ENCODE measurements at places on chromosomes 12 and 14. TPM values are rescaled to one million over a fixed set of nuclear protein-coding genes. Genes with fewer than 3 reads are reported as not detected.
A peak's percentile ranks its signal among the peaks of the same experiment; 100 is the strongest.

- peak; percentile 43 for ATAC-seq
Observed at GRCh38 chr14:68216079-68216478, 396.5 kb downstream of the RAD51B start.

DNA sequence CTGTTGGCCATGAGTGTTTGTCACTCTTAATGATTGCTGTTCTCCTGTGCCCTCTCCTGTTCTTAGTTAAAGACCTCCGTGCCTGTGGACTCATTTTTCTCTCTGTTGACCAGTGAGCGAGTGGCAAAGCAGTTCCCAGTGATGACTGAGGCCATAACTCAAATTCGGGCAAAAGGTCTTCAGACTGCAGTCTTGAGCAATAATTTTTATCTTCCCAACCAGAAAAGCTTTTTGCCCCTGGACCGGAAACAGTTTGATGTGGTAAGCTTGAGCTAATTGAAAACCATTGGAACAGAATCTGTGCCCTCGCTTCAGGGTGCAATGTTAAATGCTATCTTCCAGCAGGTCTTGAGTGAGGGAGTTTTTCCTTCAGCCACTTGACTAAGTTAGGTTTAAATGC is 19.8 kb downstream of the ACAD10 start:
- ATAC-seq, result no peak

Gene RBM19
- 21.7 TPM for total RNA-seq

Gene GSG1
- total RNA-seq, result not detected

Gene SIX6
- total RNA-seq, result not detected

DNA sequence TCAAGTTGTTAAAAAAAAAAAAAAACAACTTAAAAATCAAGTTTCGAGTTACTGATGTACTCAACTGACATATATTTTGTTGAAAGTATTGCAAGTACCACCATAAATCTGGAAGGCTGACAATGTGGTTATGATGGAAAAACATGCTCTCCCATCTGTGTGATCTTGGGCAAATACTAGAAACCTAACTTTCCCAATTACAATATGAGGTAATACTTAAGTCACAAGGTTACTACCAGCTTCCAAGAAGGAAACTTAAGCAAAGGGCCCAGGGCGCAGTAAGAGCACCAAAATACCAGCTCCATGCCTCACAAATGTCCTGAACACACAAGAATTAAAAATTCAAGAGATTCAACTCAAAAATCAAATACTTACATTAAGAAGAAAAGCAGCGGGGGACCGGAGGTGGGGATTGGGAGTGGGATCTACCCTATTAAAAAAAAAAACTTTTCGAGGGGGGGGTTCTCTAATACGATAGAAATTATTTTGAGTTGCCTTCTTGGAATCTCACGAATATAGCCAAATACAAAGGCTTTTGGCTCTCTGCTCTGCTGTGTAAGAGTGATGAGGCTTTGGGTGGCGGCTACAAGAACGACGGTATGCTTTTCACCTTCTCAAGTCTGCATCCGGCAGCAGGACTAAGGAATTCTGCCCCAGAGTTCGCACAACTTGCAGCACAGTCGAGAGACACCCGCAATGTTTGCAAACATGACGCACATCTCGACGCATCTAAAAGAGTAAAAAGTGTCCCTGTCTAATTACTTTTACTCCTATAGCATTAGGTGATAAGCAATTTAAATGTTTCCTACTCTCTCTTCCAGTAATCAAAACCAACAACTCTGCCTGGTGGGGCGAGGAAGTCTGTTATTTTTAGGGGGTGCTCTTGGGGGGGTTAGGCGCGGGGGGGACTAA is 1.1 kb downstream of the SAV1 start:
- peak; percentile 36 for ATAC-seq

DNA sequence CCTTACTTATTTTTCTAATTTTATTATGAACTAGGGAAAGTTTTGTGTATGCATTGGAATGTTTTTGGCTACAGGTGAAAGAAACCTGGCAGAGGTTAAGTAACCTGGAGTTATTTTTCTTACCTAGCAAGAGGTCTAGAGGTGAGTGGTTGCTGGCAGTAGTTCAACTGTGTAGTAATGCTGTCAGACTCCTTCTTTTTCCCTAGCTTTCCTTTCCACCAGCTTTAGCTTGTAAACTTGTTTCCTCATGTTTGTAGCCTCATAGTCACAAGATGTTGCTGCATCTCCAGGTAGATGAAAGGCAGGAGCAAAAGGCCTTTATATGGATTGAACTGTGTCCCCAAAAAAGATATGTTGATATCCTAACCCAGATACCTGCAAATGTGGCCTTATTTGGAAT is 105.1 kb upstream of the AMIGO2 start:
- peak; percentile 82 for ATAC-seq

Gene MYH6
- not detected for total RNA-seq

Gene DBX2
- total RNA-seq, result not detected

- peak; percentile 14 for ATAC-seq
Observed at GRCh38 chr12:108630481-108631207, 3.0 kb downstream of the SELPLG start.

DNA sequence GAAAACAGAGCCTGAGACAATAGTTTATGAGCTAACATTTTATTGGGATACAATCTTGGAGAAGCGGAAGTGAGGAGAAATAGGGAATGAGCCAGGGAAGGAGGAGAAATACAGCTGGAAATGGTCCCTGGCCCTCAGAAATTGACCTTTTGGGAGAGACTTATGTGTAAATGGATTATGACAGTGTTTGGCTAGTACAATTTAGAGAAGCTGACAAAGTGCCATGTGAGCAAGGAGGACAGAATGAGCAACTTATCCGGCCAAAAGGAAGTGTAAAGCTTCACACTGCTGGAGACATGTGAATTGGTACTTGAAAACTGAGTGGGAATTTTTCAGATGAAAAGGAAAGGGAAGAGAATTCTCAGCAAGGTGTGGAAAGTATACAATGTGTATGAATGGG is 2.9 kb downstream of the GLIPR1 start:
- no peak for ATAC-seq

- ATAC-seq, result no peak
Observed at GRCh38 chr14:86935241-86935885, 1057.6 kb downstream of the GALC start.

Gene FOXA1
- 14.6 TPM for total RNA-seq

Gene TESPA1
- total RNA-seq, result 0.68 TPM

- no peak for ATAC-seq
Observed at GRCh38 chr12:22285846-22286245, 48.7 kb downstream of the ST8SIA1 start.

Gene TAS2R7
- total RNA-seq, result not detected

- ATAC-seq, result peak; percentile 62
Observed at GRCh38 chr12:12327802-12328201, 22.2 kb downstream of the MANSC1 start.

Gene GCN1
- total RNA-seq, result 65.0 TPM

GRCh38 chr12:1666215-1666614 is 24.7 kb upstream of the ADIPOR2 start:
- no peak for ATAC-seq

GRCh38 chr14:54719406-54719805 is 152.5 kb downstream of the SAMD4A start:
- ATAC-seq, result no peak

Gene TAPBPL
- total RNA-seq, result 11.4 TPM

Gene CD163L1
- total RNA-seq, result 0.60 TPM

Gene FLRT2
- 2.1 TPM for total RNA-seq

DNA sequence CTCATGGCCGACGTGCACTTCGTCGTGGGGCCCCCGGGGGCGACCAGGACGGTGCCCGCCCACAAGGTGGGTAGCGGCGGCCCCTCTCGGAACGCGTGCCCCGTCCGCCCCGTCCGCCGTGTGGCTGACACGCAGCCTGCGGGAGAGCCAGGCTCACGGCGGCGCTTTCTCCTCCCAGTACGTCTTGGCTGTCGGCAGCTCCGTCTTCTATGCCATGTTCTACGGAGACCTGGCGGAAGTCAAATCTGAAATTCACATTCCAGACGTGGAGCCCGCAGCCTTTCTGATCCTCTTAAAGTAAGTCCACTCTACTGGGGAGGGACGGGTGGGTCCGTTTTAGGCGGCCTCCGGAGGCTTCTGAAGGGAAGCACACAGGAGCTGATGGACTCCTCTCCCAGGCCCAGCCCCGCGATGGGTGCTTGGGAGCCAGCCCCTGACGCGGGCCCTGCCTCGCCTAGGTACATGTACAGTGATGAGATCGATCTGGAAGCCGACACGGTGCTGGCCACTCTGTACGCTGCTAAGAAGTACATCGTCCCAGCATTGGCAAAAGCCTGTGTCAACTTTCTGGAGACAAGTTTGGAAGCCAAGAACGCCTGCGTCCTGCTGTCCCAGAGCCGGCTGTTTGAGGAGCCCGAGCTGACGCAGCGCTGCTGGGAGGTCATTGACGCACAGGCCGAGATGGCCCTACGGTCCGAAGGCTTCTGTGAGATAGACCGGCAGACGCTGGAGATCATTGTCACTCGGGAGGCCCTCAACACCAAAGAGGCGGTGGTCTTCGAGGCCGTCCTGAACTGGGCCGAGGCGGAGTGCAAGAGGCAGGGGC is 1.1 kb downstream of the BTBD6 start:
- ATAC-seq, result peak; percentile 2

DNA sequence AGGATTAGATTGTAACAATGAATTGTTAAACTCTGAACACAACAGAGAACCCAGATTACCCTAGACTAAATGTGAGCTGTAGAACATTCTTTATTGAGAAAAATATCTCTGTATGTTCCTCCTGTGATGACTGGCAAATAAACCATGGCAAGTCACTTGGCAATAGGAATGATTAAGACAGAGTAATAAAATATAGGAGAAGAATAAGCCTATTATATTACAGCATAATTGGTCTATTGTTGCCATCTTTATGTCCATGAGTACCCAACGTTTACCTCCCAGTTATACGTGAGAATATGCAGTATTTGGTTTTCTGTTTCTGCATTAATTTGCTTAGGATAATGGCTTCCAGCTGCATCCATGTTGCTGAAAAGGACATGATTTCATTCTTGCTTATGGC is 211.2 kb upstream of the AVPR1A start:
- no peak for ATAC-seq

GRCh38 chr14:79965896-79966295 is 245.4 kb downstream of the DIO2 start:
- no peak for ATAC-seq

- ATAC-seq, result no peak
Observed at GRCh38 chr12:132711080-132711843, 620 bp downstream of the PGAM5 start.

- ATAC-seq, result no peak
Observed at GRCh38 chr12:102171951-102172350, 25.7 kb downstream of the PMCH start.

DNA sequence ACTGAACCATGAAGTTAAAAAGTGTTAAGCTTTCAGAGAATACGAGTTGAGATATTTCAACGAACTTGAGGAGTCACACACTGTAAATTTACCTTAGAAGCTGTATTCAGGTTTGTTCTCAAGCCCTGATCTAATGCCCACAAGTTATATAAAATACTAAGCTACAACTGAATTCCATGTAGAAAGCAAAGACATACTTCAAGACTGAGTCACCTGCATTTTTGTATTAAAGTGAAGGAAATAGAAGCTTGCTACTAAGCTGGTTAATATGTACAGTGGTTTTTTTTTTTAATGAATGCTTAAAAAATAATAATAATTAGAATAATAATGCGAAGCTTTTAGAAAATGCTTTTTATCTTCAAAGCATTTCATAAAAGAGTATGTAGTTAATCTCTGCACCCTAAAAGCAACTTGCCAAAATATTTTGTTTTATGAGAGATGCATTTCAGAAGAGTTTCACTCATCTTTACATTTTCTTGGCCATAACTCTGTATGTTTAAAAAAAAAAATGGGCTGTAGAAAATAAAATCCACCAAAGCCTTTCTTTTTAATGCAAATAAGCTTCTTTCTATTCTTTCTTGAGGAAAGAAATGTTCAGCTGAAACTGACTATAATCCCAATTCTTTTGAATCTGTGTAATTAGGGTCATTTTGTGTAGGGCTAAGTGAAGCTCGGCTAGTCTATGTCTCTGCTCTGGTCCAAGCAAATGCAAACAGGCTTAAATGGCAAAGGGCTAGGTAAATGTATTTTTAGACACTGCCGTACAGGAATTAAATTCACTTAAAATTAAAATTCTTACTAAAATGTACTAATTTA is 1047.5 kb upstream of the FLRT2 start:
- ATAC-seq, result no peak

Gene INSM2
- total RNA-seq, result not detected

- no peak for ATAC-seq
Observed at GRCh38 chr12:115223322-115223721, 539.3 kb upstream of the TBX3 start.

GRCh38 chr12:30166006-30166795 is 382.5 kb upstream of the TMTC1 start:
- ATAC-seq, result no peak

- no peak for ATAC-seq
Observed at GRCh38 chr12:49965836-49966235, 4.2 kb downstream of the AQP5 start.

DNA sequence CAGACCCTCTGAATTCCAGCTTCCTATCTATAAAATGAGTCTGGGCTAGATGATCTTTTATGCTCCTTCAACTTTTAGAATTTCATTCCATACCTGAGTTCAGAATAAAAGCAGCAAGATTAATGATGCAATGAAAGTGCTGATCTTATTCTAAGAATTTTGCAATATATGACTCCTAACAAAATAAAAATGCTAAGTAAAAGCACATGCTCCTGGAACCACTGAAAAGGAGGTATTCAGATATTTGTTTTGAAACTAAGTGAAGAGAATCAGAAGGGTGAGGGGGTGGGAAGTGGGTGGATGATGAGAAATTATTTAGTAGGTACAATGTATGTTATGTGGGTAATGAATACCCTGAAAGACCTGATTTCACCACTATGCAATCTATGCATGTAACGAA is 216.6 kb downstream of the PTPRO start:
- no peak for ATAC-seq

DNA sequence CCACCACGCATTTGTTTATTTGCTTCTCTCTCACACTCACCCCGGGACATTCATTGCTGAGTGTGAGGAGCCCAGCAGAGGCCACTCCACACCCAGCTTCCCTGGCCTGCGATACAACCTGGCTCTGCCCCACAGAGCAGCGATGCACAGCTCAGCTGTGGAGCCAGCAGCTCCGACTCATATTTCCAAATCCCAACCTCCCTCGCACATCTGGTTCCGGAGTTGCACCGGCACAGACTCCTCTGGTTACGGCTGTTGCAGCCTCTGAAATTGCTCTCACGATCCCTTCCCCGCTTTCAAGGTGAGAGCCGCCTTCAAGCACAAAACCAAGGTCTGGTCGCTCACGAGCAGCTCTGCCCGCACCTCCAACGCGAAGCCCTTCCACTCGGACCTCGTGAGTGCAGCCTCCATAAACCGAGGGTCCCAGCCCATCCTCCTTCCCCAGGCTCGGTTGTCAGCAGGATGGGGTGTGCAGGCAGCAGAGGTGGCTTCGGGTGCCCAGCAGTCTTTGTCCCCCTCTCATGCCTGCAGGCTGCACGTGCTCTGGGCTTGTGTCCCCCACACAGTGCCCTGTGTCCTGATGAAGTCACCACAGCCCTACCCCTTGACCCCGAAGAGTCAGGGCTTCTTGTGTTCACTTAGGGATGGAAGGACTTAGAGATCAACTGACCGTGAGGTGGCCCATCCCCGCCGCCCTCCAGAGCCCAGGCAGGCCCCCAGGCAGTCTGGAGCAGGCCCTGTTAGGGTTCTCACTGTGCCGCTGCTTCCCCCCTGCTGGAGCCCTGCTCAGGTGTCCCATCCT is 184.3 kb downstream of the ADGRD1 start:
- peak; percentile 62 for ATAC-seq

Gene EPS8
- 7.7 TPM for total RNA-seq

Gene GNG2
- total RNA-seq, result 1.5 TPM

GRCh38 chr14:57974896-57975295 is 109.0 kb upstream of the SLC35F4 start:
- ATAC-seq, result no peak
